ENCODE measurements at places on chromosomes 2 and 18.

- DNase-seq = no peak
Observed at GRCh38 chr2:14774436-14774968, 142.0 kb downstream of the LRATD1 start.

DNA sequence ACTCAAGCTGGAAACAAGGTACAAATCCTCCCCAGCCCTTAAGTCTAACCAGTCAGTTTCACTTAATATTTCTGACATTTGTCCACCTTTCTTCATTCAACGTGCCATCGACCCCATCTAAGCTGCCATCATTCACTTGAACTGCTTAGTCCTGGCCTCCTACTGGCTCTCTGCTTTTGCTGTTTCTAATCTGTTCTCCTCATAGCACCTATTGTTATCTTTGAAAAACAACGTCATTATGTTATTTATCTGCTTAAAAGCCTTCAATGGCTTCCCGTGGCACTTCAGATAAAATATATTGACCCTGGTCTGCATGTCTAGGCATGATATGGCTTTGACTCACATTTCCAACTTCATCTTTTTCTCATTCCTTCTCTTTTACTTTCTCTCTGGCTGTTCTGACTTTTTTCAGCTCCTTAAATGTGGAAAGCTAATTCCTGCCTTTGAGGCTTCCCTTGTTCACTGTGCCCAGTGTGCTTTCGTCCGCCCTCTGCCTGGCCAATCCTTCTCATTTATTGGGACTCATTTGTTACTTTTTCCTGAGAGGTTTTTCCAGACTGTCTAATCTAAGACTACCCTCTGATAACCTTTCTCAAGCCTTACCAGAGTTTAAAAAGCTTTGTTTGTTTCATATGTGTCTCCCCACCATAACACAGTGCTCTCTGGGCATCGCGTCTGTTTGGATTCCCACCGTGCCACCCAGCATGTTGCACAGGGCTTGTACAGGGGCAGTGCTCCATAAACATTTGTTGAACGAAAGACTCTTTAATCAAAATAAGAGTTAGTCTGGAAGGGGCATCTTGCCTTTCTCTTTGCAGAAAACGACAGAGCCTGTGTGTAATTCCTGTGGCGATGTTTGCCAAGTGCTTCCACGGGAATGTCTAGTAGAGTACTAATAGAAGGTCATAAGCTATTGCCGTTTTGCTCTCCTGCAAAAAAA lies 183.9 kb downstream of the FMNL2 start:
- no peak for DNase-seq

DNA sequence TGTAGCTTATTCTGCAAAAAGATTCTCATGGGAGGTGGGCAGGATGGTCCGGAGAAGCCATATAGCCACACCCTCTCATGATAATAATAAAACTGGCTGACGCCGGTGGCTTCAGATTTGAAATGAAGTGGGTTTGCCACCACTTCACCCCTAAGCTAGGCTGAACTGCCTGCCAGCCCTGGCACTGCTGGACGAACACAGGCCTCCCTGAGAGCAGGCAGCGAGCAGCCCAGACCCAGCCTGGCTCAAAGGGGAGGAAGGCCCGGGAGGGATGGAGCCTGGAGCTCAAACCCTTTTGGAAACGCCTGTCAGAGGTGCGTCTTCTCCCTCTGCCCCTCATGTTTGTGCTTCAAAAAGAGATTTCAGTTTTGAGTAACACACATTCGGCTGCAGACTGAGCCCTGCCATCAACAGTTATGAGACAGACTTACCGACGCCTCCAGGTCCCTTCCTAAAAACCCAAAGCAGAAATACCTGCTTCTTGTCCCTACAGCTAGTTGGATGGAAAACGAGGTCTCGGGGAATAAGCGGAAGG lies 71.1 kb upstream of the HPCAL1 start:
- DNase-seq = no peak

GRCh38 chr2:201383136-201383535 lies 26.0 kb upstream of the FLACC1 start:
- no peak for DNase-seq

DNA sequence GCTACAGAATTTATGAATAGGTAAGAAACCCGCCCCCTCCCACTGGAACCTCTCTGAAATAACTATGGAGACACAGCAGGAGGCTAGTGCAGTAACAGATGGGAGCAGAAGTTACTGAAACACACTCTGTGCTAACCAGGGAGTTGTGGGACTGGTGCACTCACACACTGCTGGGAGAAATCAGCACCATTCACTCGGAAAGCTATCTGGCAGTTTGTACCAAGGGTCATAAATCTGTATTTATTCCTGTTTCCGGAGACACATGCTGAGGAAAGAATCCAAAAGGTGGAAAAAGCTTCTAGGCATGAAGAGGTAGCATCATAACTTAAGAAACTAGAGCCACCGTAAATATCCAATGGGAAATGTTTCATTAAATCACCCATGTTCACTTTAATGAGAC lies 39.9 kb downstream of the TGFA start:
- no peak for DNase-seq

DNA sequence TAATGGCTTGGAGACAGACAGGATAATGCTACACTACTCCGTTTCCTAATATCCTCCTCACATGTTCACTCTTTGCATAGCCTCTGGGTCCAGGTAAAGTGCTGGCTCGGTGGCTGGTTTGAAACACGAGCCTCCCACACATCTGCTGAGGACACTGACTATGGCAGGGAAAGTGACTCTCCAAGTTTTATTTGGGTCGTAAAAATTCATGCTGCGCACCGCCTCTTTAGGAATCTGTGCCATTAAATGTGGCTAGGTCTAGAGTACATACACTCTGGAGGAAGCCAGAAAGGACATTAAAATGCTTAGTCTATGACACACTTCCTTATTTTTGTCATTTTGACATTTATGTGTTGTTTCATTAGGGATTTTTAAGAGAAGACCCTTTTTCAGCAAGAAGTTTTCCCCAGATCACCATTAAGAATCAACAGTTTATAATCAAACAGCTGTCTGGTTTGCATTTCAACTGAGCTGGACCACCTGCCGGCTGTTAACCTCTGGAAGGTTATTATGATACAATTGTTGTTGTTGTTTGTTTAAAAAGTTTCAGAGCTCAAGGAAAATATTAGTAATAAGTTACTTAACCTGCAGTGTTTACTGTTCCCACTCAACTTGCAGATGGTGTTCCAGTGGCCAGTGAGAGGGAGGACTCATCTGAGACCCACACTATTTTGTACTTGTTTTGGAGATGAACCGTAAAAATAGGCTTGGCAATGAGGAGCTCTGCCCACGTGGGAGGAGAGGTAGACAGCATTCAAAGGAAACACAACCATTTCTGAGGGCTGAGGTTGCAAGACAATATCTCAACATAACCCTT lies 443.3 kb upstream of the MEIS1 start:
- DNase-seq = no peak

DNA sequence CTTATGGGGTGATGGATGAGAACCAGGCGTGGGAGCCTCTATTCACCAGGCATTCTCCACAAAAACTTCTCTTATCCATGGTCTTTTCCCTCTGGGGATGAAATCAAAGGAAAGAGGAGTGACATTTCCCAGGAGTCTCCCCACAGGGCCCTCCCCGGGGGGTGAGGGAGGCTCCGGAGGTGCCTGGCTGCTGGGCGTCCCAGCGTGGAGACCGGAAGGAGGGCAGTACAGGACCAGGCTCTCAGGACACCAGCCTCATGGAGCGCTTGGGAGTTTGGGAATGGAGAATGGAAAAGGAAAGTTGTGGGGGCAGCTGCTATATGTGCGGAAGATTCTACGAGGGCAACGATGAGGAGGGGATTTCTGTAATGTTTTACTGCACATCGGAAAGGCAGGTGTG lies 22.1 kb downstream of the CIB4 start:
- no peak for DNase-seq

DNA sequence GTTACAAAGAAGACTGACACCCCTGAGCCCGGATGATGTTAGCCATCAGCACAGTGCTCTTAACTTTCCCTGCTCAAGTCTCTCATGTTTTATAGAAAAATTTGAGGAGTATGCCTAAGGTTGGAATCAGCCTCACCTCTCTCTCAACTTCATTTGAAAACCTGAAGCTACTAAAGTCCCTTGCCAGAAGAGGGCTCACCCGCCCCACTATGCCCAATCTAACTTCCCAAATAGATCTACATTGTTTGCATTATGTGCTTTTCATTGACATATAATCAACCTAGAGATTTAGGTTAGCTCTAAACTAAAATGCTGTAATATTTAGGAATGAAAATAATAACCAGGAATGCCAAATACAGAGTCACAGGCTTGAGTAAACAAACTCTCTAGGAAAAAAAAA lies 305.4 kb downstream of the NCKAP5 start:
- DNase-seq = no peak

DNA sequence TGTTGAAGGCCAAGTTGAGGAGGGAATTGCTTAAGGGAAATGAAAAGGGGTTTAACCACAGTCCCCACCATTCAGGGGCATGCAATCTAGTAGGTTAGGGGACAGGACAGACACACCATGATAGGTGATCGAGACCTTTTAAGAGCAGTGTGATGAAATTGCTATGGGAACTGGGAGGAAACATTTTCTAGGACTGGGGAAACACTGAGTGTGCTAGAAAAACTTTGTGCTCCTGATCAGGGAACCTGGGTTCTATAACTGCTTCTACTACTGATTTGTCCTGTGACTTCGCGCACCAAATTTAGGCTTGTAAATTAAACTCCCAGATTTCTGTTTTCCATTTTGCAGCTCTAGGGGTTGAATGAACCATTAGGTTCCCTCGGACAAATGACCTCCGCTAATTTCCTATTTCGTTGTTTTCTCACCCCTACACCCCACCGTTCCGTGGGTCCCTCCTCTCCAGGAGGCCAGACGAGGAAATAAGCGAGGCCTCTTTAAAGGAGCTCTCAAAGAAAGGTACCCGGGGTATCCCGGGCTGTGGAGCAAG lies 371 bp upstream of the LCLAT1 start:
- DNase-seq = no peak

DNA sequence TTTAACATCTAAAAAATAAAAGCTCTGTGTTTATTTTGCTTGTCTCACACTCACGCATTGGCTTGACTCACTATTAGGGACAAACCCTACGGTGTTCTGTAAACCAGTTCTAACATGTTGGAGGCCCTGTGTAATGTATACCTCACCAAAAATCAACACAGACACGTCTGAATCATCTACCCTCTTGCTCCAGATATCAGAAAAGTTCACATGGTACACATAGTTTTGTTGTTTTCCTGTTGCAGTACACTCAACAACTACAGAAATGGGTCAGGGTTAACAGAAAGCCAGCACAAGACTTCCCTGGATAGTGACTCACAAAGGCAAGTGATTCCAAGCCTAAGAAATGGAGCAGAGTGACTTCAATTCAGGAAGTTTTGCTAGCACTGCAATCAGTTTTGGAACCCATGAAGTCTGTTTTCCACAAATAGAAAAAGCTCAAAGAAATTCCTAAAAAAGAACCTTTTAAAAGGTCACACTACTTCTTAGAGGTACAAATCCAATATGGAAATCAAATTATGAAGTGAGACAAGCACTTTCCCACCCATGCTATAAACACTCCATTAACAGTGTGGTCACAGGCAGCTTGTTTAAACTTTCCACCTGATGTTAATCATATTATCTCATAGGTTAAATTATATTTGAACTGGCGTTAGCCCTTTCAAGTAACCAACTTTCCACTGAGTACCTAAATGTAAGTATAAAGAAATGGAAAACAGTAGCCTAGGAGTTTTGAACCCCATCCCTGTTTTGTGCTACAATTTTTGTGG lies 87.4 kb downstream of the GAREM1 start:
- no peak for DNase-seq

DNA sequence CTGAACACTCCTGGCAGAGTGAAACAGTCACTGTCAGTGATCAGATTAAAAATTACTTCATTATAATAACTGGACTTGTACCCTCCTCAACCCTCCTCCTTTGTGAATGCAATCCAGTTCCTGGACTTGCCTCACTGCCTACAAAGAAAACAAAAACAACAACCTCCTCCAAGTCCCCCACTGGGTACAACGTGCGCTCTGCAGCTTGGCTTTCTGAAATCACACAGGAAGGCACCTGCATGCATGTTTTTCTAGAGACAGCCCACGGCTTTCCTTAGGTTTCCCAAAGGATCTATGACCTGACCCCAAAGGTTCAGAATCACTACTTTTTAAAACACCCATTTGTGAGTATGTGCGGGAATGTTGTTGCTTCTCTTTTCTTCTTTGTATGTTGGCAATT lies 61.4 kb upstream of the TUBA3E start:
- no peak for DNase-seq

DNA sequence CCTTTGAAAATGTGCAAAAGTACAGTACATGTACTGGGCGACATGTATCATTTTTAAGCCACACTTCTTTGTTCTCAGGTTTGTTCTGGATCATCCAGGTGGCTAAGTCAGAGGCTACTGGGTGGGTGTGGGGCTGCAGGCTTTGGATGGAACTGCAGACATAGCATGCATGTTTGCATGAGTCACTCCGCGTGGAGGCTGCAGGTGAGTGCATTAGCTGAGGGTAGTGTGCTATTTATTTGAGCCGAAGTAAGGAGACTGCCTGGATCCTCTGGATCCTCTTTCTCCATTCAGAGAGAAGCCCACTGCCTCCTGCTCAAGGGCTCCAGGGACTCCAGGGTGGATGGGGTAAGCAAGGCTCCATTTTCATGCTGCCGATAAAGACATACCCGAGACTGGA lies 9.4 kb upstream of the NEURL3 start:
- peak; percentile 52 for DNase-seq

DNA sequence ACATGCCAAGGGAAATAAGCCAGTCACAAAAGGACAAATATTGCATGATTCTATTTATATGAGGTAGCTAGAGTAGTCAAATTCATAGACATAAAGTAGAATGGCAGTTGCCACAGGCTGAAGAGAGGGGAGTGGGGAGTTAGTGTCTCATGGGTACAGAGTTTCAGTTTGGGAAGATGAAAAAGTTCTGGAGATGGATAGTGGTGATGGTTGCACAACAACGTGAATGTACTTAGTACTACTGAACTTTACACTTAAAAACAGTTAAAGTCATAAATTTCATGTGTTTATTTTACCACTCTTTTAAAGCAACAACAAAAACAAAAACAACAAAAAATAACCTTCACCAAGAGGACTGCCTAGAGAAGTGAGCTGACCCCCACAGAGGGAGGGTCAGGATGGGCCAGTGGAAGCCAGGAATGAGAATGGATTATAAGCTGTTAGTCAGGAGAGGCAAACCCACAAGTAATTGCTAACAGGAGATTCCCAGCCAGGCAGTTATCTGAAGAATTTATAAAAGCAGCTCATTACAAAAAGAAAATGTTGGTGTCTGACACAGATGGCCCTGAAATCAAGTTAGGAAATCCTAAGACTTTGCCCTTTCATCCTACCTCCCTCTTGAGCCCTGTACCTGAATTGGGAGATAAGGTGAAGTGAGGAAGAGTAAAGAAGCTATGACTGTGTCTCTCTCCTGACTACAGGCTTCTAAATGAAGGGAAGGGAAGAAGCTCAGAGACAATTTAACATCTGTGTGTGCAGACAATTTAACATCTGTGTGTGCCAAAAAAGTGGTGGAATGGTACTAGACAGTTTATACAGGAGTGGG lies 263.4 kb downstream of the PDE11A start:
- no peak for DNase-seq
